ENCODE measurements at places on chromosomes 11 and 22.
A peak's percentile ranks its signal among the peaks of the same experiment; 100 is the strongest.

DNA sequence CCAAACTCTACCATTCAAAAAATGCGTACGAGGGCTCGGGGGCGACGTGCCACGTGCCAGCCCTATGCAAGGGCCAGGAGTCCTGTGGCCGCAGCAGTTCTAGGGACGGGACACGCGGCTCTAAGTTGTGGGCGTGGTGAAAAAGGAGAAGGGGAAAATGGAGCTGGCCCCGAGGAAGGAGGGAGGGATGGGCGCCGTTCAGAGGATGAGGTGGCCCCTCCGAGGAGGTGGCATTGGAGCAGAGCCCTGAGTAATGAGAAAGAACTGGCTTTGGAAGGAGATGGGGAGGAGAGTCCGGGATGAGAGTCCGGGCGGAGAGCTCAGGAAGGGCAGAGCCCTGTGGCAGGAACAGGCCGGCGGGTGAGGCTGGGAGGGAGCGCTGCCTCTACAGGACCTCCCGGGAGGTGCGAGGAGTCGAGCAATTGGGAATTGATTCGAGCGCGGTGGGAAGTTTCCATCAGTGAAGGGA lies 21.0 kb downstream of the OTUB1 start:
- peak; percentile 62 for DNase-seq

- DNase-seq, result no peak
Observed at GRCh38 chr11:79080551-79080950, 360.3 kb downstream of the TENM4 start.

- no peak for DNase-seq
Observed at GRCh38 chr11:116207421-116208141, 565.2 kb downstream of the BUD13 start.

DNA sequence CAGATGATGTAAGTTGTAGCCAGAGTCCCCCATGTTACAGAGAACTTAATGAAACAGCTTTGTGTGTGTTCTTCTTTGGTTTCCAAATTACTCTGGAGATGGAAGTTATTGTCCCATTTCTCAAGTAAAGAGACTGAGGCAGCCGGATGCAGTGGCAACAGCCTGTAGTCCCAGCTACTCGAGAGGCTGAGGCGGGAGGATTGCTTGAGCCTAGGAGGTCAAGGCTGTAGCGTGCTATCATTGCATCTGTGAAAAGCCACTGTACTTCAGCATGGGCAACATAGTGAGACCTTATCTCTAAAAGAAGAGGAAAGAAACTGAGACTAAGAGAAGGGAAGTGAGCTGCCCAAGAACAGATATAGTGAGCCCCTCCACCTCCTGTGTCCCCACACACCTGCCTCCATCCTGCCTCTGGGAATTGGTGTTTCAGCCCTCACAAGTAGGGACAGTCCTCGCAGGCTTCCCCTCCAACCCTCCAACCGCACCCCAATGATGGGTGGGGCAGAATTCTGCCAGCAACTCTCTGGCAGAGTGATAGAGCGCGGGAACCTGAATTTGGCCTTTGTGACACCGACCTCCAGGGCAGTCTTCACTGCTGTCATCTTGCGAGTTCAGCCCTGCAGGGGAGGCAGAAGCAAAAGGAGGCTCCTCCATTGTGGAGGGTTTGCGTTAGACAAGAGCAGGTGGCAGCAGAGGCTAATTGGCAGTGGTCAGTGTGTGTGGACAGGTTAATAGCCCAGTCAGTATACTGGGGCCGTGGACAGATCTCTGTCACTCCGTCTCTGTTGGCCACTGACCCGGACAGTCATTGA lies 1.6 kb downstream of the PDXP start:
- DNase-seq, result no peak

DNA sequence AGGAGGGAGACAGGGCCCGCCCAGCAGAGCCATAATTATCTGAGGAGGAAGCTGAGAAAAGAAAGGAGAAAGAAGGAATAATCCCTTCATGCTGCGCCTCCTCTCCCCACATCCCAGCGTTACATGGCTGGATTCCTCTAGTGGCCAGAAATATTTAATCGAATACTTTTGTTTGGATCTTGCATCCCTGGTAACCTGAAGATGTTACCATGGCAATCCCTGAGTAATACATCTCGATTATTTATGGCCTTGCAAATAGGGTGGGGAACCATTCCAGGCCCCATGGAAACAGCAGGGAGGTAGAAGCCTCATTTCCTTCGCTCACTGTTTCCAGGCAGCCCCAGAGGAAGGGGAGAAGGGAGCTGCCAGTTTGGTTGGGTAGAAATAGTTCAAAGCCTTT lies 357.7 kb downstream of the BUD13 start:
- no peak for DNase-seq

DNA sequence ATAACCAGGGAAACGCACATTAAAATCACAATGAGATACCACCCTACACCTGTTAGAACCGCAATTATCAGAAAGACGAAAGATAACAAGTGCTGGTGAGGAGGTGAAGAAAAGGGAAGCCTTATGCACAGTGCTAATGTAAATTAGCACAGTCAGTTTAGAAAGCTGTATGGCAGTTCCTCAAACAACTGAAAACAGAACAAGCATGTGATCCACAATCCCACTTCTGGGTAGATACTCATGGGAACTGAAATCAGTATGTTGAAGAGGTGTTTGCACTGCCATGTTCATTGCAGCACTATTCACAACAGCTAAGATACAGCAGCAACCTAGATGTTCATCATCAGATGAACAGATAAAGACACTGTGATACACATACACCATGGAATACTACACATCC lies 75.0 kb upstream of the CCND1 start:
- no peak for DNase-seq

GRCh38 chr11:125932301-125932700 lies 13.5 kb upstream of the VSIG10L2 start:
- DNase-seq, result no peak

All from AG08395 (cell line).